ENCODE measurements at places on chromosomes 16 and 17. TPM values are rescaled to one million over a fixed set of nuclear protein-coding genes. Genes with fewer than 3 reads are reported as not detected.

DNA sequence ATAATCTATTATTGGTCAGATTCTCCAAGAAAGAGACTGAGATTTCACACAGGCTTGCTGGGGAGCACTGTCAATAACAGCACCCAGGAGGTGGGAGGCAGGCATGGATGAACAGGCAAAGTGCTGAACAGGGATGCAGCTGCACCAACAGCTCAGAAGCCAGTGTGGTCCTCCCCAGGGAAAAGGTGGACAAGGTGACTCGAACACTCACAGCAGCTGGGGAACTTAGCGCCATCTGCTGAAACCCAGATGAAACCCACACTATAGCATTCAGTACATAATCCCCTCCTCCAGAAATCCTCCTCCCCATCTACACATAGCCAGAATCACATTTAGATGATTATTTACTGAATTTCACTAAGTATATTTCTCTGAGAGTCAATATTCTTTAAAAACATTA, 255.2 kb upstream of the WSB1 start:
- no peak for DNase-seq

GRCh38 chr17:58993311-58993710, 113.4 kb downstream of the TRIM37 start:
- DNase-seq: no peak

GRCh38 chr17:69142175-69142802, 594 bp upstream of the ABCA6 start:
- peak; percentile 9 for DNase-seq

DNA sequence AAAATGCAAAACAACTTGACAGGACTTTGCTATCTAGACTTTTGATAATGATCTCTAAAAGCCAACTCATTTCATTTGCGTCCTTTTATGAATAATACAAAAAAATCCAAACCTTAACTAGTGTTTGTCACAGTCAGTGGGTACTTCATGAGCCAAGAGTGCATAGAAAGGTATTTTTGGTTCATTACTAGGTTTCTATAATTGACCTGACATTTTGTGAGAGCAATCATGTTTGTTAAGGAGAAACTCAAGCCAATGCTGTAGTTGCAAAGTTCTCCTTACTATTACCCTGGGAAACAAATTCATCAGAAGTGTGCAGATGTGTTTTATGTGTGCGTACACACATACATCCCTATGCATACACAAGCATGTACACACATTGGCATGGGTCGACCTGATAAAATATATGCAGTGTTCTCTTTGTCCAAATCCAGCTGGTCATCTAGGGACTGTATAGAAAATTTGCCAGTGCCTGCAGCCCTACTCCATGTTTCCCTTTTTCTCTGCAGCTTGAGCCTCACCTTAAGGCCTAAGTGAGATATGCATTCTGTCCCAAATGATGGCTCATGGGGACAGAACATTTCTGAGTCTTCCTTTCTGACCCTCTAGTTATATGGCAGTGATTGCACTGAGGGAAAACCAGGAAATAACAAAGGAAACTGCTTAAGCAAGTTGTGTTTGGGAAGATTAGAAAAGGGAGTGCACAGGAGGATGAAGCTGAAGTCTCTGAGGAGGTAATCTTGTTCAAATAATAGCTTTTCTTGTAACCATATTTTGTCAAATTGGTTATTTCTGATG, 128.1 kb downstream of the CDH13 start:
- DNase-seq: no peak

GRCh38 chr17:5096731-5097100, 15.0 kb downstream of the ZNF232 start:
- DNase-seq: no peak

DNA sequence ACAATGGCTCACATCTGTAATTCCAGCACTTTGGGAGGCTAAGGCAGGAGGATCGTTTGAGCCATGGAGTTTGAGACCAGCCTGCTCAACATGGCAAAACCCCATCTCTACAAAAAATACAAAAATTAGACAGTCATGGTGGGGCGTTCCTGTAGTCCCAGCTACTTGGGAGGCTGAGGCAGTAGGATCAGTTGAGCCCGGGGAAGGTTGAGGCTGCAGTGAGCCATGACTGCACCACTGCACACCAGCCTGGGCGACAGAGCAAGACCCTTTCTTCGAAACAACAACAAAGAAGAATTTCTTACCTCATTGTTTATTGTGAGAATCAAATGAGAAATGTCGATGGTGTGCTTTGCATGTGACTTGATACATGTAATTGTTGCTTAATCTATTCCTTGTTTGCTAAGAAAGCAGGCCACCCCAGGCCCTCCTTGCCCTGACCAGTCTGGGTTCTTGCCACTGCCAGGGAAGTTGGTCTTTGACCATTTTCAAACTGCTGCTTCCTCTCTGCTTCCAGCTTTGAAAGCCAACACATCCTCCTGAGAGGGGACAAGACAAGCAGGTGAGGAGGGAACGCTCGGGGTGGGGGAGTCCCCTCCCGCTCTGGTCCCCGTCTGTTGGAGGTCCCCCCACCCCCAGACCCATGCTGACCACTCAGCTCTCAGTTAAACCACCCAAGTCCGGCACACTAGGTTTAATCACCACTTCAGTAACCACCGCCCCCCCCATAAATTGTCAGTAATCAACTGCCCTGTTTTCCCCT, 47.3 kb upstream of the CPNE2 start:
- no peak for DNase-seq

Gene FNDC8
- polyA plus RNA-seq: 0.11 TPM

DNA sequence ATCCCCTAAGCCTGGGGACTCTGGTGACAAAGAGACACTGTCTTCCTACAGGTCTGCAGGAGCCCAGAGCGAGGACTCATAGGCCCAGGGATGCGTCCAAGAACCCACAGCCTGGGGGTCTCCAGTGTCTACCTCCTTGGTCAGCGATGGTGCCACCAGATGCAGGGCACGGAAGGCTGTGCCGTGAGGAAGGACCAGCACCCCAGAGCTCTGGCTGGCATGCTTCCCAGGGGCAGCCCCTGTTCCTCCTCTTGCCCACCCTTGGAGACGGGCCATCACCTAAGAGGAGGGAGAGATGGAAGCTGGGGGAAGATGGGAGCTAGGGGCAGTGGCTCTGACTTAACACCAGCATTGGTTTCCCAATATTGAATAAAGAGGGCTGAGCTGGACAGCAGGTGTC, 125.2 kb downstream of the SDK2 start:
- DNase-seq: no peak

DNA sequence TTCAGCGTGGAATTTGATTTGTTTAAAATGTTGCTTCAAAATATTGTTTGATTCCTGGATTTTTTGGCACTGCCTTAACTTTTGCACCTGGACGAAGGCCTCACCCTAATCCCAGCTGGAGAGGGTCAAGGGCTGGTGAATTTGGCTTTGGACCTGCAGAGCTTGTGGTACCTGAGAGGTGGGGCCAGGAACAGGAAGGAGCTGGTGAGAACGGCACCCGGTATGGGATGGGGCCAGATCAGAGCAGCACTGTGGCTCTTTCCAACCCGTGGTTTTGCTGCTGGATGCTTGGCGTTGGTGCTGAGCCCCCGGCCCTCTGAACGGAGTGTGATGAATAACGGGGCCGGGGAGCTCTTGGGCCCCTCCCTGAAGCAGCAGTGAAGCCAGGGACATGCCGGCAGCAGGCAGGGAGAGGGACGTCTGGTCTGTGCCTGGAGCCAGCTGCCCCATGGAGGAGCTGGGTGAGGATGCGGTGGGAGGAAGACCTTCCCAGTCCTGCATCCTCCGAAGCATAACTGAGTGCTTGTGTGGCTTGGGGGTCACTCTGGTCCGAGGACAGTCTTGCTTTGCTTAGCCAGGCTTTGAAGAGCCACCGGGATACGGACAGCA, 275.4 kb downstream of the SEC14L1 start:
- DNase-seq: no peak

- no peak for DNase-seq
These were observed 301.2 kb downstream of the MAP2K6 start for GRCh38 chr17:69715656-69716055.

GRCh38 chr17:28042721-28043291, 329 bp downstream of the NLK start:
- no peak for DNase-seq

Gene CTRB1
- not detected for polyA plus RNA-seq

DNA sequence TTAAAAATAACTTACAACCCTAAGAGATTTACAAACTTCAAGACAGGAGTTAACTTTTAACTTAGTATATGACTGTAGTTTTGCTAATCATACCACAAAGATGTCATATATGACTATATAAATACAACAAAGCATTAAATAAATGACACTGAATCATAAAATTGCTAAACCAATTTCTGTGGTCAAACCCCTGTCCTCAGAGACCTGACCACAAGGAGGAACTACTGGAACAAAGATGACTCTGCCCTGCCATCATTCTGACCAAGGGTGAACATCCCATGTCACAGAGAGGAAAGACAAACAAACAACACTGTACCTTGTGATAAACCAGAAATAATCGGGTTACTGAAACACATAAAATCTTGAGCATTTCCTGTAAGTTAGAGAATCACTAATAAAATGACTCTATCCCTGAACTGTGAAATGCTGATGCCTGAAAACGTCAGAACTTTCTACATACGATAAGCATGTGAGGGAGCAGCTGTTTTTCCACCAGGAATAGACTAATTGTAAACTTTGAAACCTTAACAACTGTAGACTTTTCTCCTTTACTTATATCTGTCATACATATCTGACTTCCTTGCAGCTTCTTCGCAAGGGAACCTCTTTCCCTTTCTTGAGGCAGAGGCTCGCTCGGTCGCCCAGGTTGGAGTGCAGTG, 47.9 kb downstream of the WDR59 start:
- no peak for DNase-seq

GRCh38 chr17:37090941-37091340, 142.2 kb downstream of the AATF start:
- no peak for DNase-seq

Gene YBX2
- polyA plus RNA-seq: 4.7 TPM

Gene KIF2B
- polyA plus RNA-seq: not detected

All from renal pelvis (tissue), 12 donors.